ENCODE measurements at places on chromosomes 4 and X. TPM values are rescaled to one million over a fixed set of nuclear protein-coding genes. Genes with fewer than 3 reads are reported as not detected.

REELD1 gene
- total RNA-seq = not detected

GRCh38 chrX:153511784-153512500 is 5.5 kb upstream of the ATP2B3 start:
- no peak for DNase-seq

- DNase-seq = no peak
Measured at GRCh38 chr4:138967313-138967712, 48.3 kb upstream of the NOCT start.

CENPI gene
- 4.9 TPM for total RNA-seq

RASL11B gene
- total RNA-seq = 0.97 TPM

DNA sequence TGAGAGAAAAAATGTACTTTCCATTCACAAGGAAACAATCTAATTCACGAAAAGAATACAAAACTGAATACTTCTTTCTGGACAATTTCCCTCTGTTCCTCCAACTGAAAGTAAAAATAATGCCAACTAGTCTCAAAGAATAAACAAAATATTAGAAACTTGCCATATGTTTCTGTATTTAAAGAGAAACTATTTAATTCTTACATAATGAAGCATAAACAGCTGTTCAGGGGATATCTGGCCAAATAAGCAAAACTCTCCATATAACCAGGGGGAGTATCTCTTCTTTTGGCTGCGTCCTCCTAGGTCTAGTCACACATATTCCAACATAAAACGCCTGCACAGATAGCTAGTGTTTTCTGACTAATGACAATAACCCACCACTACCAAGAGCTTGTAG is 805 bp downstream of the GATB start:
- DNase-seq = no peak

DNA sequence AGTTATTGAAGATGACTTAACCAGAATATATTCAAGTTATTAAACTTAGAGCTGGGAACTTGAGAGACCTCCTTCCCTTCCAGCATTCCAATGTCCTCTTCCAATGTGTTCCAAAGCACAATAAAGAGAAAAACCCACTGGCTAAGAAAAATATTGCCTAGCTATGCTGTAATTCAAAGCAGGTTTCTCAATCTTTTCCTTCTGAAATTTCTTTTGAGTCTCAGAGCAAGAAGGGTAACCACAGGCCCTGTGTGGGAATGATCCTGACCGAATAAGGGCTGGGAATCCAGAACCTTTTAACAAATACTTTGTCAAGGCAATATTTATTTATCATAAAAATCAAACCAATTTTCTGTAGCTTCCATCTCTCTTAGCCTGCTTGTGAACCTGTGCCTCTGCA is 150.7 kb upstream of the SFRP2 start:
- DNase-seq = no peak

DNA sequence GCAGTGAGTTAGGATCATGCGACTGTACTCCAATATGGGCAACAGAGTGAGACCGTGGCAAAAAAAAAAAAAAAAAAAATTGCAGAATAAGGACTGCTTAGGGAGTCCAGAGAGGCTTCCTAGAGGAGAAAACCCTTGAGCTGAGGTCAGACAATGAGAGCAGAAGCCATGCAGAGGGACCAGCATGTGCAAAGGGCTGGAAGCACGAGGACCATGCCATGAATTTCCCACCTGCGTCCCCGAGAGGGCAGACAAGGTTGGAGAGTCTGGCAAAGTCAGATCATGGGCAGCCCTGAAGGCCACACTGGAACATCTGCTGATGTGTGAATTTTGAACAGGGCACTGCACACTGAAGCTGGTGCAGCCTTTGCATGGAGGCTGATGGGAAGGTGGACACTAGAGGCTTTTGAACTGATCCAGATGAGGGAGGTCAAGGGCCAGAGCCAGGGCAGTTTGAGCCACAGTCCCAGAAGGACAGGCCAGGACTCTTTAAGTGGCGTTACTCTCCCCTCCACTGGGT is 6.5 kb upstream of the JAKMIP1 start:
- no peak for DNase-seq

DNA sequence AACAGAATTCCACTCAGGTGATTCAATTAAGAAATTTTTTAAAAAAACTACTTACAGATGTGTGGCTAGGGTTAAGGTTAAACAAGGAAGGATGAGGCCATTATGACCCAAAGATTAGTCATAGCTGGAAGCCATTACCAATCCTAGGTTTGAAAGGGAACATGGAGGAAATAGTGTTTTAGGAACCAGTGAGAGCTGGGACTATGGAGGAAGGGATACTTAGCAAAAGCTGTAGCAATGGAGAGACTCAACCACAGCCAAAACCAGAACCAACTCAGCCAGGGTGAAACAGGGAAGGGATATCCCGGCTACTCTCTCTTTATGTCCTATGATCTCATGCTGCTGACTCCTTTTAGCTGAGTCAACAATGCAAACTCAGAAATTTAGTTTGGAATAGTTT is 148.6 kb upstream of the CNKSR2 start:
- DNase-seq = no peak

GRCh38 chr4:1465173-1466033 is 59.2 kb upstream of the NKX1-1 start:
- DNase-seq = no peak

DNA sequence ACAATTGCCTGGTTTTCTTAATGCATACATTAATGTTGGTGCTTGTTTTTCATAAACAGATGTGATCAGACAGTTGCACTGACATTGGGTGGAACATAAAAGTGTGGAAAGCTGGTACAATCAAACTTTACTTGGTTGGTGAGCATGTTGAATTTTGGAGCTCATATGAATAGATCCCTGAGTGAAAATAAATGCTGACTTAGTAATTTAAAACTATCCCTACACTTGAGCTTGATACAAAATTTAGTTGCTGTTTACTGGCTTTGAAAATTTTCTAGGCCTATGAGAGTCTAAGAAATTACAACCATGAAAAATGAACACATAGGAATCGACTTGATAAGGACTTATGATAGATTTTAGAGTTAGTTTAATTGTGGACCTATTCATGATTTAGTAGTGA is 551.8 kb upstream of the PABPC4L start:
- DNase-seq = no peak

PRDM5 gene
- total RNA-seq = 5.9 TPM

GRCh38 chr4:129246145-129246544 is 150.2 kb downstream of the C4orf33 start:
- DNase-seq = no peak

DNA sequence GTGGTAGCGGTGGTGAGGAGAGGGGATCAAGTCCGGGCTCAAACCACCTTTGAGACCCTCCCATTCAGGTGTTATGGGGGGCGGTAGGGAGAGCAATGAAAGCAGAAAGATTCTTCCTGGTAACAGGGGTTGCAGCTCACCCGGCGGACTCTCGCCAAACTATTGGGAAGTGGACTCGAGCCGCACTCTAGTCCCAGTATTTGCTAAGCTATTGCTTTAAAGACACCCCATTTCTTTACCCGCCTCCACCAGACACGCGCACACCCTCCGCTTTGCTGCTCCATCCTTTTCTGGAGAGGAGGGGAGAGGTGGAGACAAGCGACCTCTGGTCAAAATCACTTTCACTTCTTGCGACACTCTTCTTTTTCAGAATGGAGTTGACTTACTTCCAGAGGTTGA is 625 bp upstream of the GABRA4 start:
- no peak for DNase-seq

TGIF2LX gene
- not detected for total RNA-seq

SYN1 gene
- not detected for total RNA-seq

PCGF3 gene
- total RNA-seq = 40.0 TPM

DNA sequence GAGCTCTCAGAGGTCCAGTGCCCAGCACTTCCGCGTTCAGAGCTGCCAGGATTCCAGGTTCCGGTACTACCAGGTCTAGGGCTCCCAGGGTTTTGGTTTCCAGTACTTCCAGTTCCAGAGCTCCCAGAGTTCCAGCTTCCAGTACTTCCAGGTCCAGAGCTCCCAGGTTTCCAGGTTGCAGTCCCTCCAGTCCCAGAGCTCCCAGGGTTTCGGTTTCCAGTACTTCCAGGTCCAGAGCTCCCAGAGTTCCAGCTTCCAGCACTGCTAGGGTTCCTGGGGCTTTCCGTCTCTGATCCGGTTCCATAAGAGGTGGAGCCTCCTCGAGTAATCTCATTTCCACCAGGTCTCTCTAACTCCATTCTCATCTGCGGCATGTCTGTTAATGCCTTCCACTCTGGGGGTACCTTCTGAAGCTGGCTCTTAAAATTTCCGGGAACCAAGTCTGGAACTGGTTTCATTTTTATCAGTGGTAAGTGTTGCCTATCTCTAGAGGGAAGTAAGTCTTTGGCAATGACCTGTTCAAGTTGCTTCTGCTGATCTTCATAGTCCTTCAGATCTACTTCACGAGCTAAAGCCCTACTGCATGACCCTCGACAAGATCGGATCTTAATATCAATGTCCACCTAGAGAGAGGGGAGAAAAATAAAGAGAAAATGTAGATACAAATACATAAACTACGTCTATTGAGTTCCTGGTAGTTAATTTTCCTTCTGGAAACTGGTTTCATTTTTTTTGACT is 4.1 kb downstream of the FGA start:
- DNase-seq = no peak

DNA sequence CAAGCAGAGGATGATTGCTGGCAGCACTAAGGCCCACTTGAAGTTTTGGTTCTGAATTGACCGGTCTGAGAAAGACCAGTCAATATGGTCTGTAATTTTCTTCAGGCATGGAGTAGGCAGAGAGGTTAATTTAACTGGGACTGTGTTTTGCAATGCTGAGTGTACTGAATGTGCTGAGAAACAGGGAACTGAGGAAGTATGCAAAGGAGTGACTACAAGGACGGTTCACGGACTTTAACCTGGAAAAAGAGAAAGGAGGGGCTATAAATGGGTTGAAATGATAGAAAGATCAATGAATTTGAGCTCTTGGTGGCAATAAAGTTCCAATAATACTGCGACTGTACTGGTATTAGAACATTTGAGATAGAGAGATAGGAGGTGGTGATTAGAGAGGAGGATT is 84.5 kb downstream of the MAGEB17 start:
- DNase-seq = no peak

GRCh38 chr4:149443537-149443936 is 372.1 kb downstream of the IQCM start:
- no peak for DNase-seq

DNA sequence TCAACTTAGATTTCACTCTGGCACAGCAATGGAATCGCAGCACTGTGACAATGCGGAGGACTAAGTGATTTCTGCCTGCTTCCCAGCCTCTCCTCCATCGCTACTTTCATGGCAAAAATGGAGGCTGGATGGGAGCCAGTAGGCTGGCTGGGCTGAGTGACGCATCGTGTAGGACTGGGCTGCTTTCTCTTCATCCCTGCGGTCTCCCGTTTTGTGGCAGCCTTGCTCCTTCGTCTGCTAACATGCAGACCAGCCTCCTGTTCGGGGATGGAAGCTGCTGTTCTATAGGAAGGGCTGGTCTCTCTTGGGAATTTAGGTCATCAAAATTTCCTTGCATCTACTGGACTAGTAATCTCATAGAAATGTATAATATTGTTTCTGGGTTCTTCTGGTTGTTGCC is 15.8 kb upstream of the RGS12 start:
- no peak for DNase-seq

DNA sequence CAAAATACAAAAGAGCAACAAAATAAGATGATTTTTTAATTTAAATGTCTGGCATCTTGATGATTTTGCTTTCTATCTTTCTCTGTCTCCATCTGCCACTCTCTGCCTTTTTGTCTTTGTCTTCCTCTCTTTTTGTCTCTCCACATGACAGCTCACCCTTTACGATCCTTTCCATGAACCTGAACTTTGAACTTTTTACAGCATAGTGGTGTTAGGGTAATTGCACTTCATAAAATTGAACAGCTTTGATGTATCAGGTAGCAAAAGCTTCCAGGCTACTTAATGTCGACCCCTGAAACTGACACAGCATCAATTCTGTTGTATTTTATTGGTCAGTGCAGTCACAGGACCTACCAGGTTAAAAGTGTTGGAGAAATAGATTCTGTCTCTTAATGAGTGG is 1517.0 kb downstream of the ADGRL3 start:
- no peak for DNase-seq

EPGN gene
- total RNA-seq = 57.5 TPM

DNA sequence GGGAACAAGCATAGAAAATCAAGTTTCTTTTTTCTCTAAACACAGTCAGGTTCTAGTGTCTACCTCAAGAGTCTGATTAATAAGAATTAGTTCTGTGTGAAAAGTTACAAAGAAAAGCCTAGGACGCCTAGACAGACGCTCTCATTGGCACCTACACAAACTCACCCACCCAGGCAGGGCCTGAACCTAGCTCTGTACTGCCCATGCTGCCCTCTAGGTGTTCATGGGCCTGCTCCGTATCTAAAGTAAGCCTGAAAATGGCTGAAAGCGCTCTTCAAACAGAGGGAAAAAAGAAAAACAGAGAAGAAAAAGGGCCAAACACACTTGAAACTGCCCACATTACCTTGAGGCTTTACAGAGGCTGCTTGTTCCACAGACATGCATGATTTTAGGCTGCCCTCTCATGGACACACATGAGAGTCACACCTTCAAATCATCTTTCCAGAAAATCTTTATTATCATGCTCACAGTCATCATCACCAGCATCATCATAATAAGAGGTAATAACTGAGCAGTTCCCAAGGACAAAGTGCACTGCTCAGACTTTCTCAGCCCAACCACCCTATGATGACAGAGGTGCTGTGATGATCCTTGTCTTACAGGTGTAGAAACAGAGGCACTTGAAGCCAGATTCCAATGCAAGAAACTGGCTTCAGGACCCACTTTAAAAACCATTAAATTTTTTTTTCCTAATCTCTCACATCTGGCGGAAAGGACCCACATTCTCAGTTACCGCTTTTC is 49.6 kb downstream of the MAP7D2 start:
- DNase-seq = no peak

GRCh38 chr4:129322920-129323319 is 227.0 kb downstream of the C4orf33 start:
- no peak for DNase-seq

PABPC1L2A gene
- total RNA-seq = not detected

- no peak for DNase-seq
Measured at GRCh38 chrX:121562616-121563015, 515.2 kb downstream of the GLUD2 start.

DNA sequence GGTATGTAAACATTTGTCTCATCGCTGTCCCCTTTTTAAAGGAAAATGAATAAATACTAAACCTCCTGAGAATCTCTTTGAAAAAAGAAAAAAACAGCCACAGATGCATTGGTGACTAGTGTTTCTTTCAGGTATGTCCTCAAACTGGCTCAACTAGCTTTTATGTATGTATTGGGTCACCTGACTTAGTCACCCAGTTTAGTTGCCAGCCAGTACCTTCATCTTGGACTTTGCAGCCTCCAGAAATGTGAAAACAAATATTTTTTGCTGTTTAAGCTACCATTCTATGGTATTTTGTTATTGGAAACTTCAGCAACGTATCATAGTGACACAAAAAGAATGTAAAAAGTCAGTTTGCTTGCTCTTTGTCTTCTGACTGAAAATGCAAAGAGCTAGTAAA is 1263.5 kb downstream of the FAM133A start:
- no peak for DNase-seq

DNA sequence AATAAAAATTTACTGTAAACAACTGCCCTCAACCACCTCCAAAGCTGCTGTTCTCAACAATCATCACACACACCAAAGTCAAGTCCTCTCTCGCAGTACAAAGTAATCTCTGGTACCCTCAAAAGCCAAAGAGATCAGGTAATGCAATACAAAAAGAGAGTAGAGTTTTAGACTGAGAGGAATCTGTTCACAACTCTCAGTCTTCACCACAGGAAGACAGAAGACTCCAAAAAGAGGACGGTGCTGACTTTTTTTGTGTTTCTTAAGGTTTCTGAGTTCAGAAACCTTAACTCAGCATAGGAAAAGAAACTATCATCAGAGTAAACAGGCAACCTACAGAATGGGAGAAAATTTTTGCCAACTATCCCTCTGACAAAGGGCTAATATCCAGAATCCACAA is 1072.3 kb upstream of the DIAPH2 start:
- no peak for DNase-seq

Measured in esophagus squamous epithelium (tissue), 5 donors.